ENCODE measurements at places on chromosomes 1 and 21. TPM values are rescaled to one million over a fixed set of nuclear protein-coding genes. Genes with fewer than 3 reads are reported as not detected.

UQCRH gene
- total RNA-seq = 191 TPM

EXTL1 gene
- not detected for total RNA-seq

WDR64 gene
- total RNA-seq = not detected

ZMYND12 gene
- total RNA-seq = 0.28 TPM

MTR gene
- 39.9 TPM for total RNA-seq

TADA1 gene
- 10.7 TPM for total RNA-seq

ACOT11 gene
- total RNA-seq = 3.2 TPM

PIK3C2B gene
- total RNA-seq = 25.0 TPM

KCNE2 gene
- total RNA-seq = not detected

AIRE gene
- under 0.01 TPM for total RNA-seq

CCDC30 gene
- 0.60 TPM for total RNA-seq

VCAM1 gene
- 37.1 TPM for total RNA-seq

RIPK4 gene
- total RNA-seq = 0.04 TPM

CC2D1B gene
- 22.8 TPM for total RNA-seq

EDARADD gene
- total RNA-seq = not detected

INKA2 gene
- total RNA-seq = 6.0 TPM

ST6GALNAC5 gene
- not detected for total RNA-seq

PRAMEF20 gene
- not detected for total RNA-seq

BMP8B gene
- 0.07 TPM for total RNA-seq

UBE2U gene
- total RNA-seq = not detected

FAM72D gene
- 3.5 TPM for total RNA-seq

LCE6A gene
- total RNA-seq = not detected

ZFP69B gene
- total RNA-seq = 2.8 TPM

TBX19 gene
- 0.40 TPM for total RNA-seq

CDCA8 gene
- 22.2 TPM for total RNA-seq

S100A1 gene
- total RNA-seq = not detected

ALX3 gene
- not detected for total RNA-seq

NLRP3 gene
- not detected for total RNA-seq

PODN gene
- total RNA-seq = 0.60 TPM

C8B gene
- total RNA-seq = not detected

CDC20 gene
- 189 TPM for total RNA-seq

DNAJC28 gene
- total RNA-seq = 0.79 TPM

OR10K2 gene
- total RNA-seq = not detected

NUF2 gene
- 18.5 TPM for total RNA-seq

ZSCAN20 gene
- total RNA-seq = 10.5 TPM

WNT3A gene
- total RNA-seq = not detected

KPNA6 gene
- total RNA-seq = 45.2 TPM

HSD3B1 gene
- total RNA-seq = not detected

GNPAT gene
- 48.9 TPM for total RNA-seq

GRIK1 gene
- not detected for total RNA-seq

GJA5 gene
- total RNA-seq = 11.0 TPM

GPX7 gene
- total RNA-seq = 16.9 TPM

IL10 gene
- total RNA-seq = not detected

TRNP1 gene
- total RNA-seq = 10.9 TPM

NOTCH2 gene
- 42.9 TPM for total RNA-seq

KPRP gene
- total RNA-seq = not detected

STK40 gene
- 19.2 TPM for total RNA-seq

SPRR4 gene
- not detected for total RNA-seq

OR2L2 gene
- total RNA-seq = not detected

ACTL8 gene
- not detected for total RNA-seq

KCNN3 gene
- total RNA-seq = 1.4 TPM
